ENCODE measurements at places on chromosomes 7 and 10.

GRCh38 chr10:15735763-15736162 is 16.0 kb upstream of the ITGA8 start:
- DNase-seq = no peak

DNA sequence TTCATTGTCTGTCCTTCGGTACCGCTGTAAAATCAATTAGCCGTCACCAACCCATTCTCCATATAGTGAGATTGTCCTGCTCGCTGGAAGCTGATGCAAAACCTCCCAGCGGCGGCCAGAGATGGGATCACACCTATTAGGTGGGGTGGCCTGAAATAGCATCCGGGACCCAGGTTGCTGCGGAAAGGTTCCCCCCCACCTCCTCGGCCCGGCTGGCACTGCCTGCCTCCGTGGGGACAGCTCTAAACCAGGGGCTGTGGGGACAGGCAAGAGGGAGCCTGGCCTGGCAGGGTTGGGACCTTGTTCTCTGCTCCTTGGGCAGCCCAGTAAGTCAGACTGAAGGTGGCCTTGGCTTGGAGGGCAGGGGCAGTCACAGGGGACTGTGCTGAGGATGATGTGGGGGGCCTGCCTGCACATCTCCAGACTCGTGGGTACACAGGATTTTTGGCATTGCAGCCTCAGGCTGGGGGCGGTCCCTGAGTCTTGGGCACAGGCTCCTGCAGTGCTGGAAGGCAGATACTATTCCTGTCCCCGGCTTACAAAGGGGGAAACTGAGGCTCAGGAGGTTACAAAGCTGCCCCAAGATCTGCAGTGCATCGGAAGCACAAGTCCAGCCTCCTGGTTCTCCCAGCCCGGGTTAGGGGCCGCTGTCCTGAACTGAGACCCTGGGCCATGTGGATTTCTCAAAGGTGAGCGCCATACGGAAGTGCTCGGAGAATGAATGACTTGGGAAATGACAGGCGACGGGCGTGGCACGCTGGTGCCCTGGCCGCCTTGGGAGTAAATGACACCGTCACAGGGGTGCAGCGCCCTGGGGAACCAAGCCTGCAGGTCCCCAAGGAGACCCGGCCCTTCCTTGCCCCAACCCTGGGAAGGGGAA is 65.6 kb downstream of the UNCX start:
- no peak for DNase-seq

GRCh38 chr10:5090551-5090950 is 3.7 kb upstream of the AKR1C3 start:
- DNase-seq = no peak

GRCh38 chr7:31933481-31933880 is 136.7 kb downstream of the PDE1C start:
- DNase-seq = no peak

- no peak for DNase-seq
Observed at GRCh38 chr10:132509506-132510173, 27.9 kb upstream of the INPP5A start.

DNA sequence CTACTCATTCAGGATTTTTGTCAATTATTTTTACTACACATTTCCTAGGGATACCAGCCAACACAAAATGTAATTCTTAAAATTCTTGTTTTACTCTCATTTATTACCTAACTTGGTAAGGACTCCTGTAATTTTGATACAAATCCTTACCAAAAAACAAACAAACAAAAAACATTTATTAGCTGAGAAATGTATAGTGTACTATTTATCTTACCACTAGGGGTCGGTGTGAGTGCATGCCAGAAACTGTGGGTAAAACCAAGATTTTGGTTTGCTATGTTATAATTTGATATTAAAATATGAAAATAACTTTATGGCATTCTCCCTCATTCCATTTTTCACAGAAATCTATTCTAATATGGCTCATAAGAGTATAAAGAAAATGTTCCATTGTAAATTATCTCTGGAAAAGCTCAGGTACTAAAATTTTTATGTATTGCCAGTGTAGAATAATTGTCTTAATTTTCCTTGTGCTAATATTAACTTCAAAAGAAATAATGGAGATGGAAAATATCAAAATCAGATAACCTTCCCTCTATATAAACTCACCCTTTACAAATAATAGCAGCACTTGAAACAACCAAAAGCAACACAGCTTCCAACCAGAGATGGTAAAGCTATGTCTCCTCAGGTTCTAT is 290.8 kb upstream of the PCDH15 start:
- no peak for DNase-seq

DNA sequence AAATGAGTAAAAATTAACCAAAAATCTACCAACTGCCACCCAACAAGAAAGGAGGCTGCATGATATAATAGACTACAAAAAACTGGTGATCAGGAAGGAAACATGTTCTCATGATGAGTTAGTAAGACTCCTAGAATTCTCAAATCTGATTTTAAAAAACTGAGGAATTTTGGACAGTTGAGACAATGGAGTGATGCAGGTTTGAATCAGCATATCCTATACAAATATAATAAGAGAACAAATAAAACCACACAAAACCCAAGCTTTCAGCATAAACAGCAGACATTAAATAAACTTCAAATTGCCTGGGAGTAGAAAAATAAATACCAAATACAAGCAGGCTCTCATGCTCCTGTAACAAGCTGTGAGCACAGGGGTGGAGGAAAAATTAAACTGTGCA is 57.8 kb downstream of the SLC25A40 start:
- no peak for DNase-seq

DNA sequence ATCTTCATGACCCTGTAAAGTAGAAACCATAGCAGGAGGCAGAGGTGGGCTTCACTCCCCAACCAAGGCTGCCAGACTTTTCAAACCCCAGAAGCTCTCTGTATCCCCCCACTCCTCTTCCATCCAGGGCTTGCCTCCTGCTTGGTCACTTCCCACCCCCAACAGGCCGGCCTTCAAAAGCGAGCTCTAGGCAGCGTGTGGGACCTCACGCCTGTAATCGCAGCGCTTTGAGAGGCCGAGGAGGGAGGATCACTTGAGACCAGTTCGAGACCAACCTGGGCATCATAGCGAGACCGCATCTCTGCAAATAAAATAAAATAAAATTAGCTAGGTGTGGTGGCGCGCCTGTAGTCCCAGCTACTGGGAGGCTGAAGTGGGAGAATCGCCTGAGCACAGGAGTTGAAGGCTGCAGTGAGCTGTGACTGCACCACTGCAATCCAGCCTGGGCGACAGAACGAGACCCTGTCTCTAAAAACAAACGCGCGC is 743 bp upstream of the POR start:
- no peak for DNase-seq

GRCh38 chr10:14673189-14673861 is 101.4 kb downstream of the FAM107B start:
- no peak for DNase-seq

- peak; percentile 55 for DNase-seq
Observed at GRCh38 chr7:75727881-75728593, 10.7 kb downstream of the HIP1 start.

DNA sequence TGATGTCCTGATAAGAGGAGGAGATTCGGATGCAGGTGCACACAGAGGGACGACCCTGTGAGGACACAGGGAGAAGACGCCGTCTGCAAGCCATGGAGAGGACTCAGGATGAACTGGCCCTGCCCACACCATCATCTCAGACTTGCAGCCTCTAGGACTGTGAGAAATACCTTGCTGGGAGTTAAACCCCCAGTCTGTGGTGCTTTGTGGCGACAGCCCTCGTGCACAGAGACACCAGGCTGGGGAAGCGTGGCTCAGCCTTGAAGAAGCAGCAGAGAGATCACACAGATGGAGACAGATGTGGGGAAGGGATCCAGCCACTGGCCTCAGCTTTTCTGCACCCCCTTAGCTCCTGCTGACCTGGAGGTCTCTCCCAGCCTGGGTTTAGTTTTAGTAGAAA is 26.3 kb upstream of the PITRM1 start:
- DNase-seq = no peak
